HepG2 (cell line): ENCODE measurements at places on chromosomes 3 and 15. TPM values are rescaled to one million over a fixed set of nuclear protein-coding genes. Genes with fewer than 3 reads are reported as not detected.
A peak's percentile ranks its signal among the peaks of the same experiment; 100 is the strongest.

The UROC1 gene
- 0.71 and 0.74 TPM in 2 replicates for total RNA-seq

DNA sequence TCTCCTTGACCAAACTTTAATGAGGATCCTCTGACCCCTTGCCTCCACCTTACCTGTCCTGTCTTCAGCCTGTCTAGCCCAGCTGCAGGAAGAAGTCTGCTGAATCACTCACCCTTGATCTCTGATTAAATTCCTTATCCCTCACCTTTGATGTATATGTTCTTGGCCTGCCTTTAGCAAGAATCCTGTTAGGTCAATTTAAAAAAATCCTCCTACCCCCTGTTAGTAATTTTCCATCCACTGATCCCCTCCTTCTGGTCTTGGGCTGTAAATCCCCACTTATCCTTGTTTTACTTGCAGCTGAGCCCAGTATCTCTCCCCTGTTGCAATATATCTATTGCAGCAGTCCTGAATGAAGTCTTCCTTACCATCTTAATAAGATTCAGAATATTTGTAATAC is 39.0 kb downstream of the MYH15 start:
- no peak overlapping the region for H3K27ac ChIP-seq
- H3K4me3 ChIP-seq, result no peak overlapping the region
- DNase-seq, result no peak
- H3K36me3 ChIP-seq, result no peaks in the 10 kb centered on the region
- no peaks in the 10 kb centered on the region for H3K4me1 ChIP-seq

DNA sequence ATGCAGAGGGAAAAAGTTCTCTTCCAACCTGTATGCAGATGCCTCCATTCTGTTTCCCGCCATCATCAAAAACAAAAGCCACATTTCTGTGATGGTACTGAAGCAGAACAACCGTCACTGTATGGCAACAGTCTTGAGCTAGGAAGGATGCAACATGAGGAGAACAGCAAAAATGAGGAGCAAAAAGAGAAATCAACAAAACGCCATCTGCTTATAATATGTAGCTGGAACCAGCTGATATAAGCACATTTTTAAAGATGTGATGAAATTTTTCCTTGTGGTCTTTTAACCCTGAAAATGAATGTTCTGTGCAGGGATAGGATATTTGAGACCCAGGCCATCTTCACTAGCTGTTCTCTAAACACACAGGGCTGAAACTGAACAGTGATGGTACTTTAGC is 287.0 kb downstream of the ZIC4 start:
- no peak overlapping the region for H3K27ac ChIP-seq
- H3K36me3 ChIP-seq, result no peaks in the 10 kb centered on the region
- no peaks in the 10 kb centered on the region for H3K4me1 ChIP-seq
- DNase-seq, result no peak
- no peak overlapping the region for H3K4me3 ChIP-seq

- no peak overlapping the region for H3K27ac ChIP-seq
- DNase-seq, result no peak
- no peaks in the 10 kb centered on the region for H3K36me3 ChIP-seq
- no peaks in the 10 kb centered on the region for H3K27me3 ChIP-seq
- peaks cover 25% of the 10 kb centered on the region for H3K4me1 ChIP-seq
These were observed 32.2 kb upstream of the BCL6 start for GRCh38 chr3:187777331-187777941.

DNA sequence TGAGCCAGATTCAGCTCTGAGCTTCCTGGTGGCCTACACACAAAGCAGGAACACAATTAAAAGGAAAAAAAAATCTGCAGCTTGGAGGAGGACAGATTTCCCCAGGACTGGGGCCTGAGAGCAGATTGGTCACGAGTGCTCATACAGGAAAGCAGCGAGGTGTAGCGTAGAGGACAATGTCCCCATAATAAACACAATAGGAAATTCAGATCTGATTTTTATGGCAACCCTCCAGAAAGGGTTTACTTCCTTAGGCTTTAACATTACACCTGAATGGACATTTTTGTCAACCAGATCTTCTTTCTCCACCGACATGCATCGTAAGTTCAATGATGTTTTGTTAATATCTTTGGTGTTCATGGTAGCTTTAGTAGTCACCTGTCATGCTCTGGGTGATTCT is 23.3 kb downstream of the SLC6A20 start:
- H3K4me1 ChIP-seq, result no peaks in the 10 kb centered on the region
- H3K4me3 ChIP-seq, result no peak overlapping the region
- peaks cover 44% of the 10 kb centered on the region; the same call in 2 of the 3 replicates for H3K27me3 ChIP-seq

DNA sequence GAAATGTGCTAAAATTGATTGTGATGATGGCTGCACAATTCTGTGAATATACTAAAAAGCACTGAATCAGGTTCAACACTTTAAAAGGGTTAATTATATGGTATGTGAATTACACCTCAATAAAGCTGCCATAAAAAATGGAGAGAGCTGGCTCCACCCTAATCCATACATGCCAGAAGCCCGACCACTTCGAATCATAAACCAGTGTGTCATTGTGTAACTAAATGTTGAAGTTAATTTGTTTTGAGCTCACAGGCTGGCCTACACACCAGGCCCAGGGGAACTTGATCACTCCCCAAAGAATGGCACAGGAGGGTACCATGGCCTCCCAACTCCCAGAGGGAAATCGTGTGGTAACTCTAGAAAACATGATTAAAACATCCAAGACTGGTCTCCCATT is 14.0 kb downstream of the PLCD1 start:
- peaks cover 39% of the 10 kb centered on the region for H3K4me1 ChIP-seq
- H3K27me3 ChIP-seq, result no peaks in the 10 kb centered on the region
- H3K4me3 ChIP-seq, result no peak overlapping the region
- H3K27ac ChIP-seq, result no peak overlapping the region

- no peak for DNase-seq
- H3K27ac ChIP-seq, result no peak overlapping the region
- H3K4me1 ChIP-seq, result peaks cover 19% of the 10 kb centered on the region
- no peak overlapping the region for H3K4me3 ChIP-seq
These were observed 9.9 kb upstream of the ETFA start for GRCh38 chr15:76321171-76321570.

- H3K27me3 ChIP-seq, result no peaks in the 10 kb centered on the region
- H3K36me3 ChIP-seq, result no peaks in the 10 kb centered on the region
- H3K27ac ChIP-seq, result no peak overlapping the region
- peak; percentile 17 for DNase-seq
- H3K4me3 ChIP-seq, result no peak overlapping the region
These were observed 14.8 kb upstream of the RBP2 start for GRCh38 chr3:139491027-139491700.

DNA sequence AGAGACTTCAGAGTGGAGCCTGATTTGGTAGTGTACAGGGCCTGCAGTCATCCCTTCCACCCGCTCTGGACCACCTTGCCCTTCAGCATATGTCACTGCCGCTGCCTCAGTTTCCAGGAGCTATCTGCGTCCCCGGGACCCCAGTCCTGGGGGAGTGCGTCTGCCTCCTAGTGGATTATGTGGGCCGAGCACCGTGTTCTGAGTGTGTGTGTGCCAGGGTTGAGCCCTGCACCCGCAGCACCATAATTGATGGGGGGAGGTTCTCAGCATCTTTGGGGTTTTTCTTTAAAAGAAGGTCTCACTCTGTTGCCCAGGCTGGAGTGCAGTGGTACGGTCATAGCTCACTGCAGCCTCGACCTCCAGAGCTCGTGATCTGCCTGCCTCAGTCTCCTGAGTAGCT is 33.6 kb downstream of the CD276 start:
- H3K4me3 ChIP-seq, result no peak overlapping the region
- H3K27ac ChIP-seq, result no peak overlapping the region
- H3K36me3 ChIP-seq, result 0 out of 2 replicates have a peak, but pooled peaks cover 1% of the 10 kb centered on the region
- peaks cover 5% of the 10 kb centered on the region; the same call in 1 of the 2 replicates for H3K27me3 ChIP-seq
- DNase-seq, result no peak
- no peaks in the 10 kb centered on the region for H3K4me1 ChIP-seq

DNA sequence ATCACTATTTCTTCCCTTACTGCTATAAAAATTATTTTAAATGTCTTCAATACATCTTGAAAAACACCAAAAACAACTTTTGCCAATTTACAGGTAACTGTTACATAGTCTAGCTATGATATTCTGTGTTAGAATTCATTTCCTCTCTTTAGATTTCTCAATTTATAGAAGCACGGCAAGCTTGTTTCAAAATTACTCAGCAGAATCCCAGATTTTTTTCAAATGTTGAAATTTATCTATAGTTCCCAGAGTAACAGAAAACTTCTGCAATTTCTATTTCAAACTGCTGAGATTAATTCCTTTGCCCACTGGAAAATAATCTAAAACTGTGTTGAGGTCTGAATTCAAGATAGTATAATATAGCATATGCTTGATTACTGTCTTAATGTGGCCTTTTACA is 41.2 kb downstream of the CCPG1 start:
- H3K27ac ChIP-seq, result no peak overlapping the region
- peaks cover 3% of the 10 kb centered on the region; the same call in 2 of the 3 replicates for H3K36me3 ChIP-seq
- H3K27me3 ChIP-seq, result no peaks in the 10 kb centered on the region
- peaks cover 7% of the 10 kb centered on the region for H3K4me1 ChIP-seq

The WDR93 gene
- not detected in 2 replicates for total RNA-seq

The CHRNA3 gene
- total RNA-seq, result not detected in 2 replicates

The SAXO2 gene
- total RNA-seq, result 1.5 TPM in 1 of 2 replicates, not detected in the other

GRCh38 chr3:136250903-136251460 is 842 bp downstream of the PCCB start:
- H3K27me3 ChIP-seq, result no peaks in the 10 kb centered on the region
- peaks cover 66% of the 10 kb centered on the region for H3K4me1 ChIP-seq
- H3K36me3 ChIP-seq, result 0 out of 2 replicates have a peak, but pooled peaks cover under 1% of the 10 kb centered on the region

DNA sequence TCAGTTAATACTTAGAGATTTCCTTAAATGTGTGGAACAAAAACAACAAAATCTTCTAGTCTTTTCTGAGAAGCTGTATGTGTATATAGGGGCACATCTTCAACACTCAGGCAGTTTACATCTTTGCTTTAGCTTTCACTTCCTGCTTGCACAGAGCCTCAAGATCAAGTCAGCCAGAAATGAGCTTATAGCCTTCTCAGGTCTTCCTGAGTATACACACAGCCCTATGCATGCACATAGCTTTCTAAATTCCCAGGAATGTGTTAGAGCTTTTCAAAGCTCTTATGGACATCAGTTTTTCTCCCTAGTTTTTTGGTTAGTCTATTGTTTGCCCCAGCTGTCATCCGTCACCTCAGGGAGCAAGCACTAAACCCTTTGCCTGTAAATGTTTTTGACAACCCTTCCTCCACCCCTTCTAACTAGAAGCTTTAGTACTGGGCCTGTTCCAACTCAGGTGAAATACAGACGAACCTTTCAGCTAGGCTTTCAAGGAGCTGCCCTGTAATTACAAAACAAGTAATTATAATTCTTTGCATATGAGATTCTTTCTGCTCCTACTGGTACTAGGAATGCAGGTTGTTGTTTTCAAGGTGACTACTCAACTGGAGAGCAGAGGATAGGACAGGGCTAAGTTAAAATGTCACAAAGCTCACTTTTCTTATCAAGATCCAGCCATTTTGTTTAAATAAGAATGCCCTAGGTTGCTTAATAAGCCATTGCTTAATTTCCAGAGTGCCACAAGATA is 22.6 kb upstream of the MTMR10 start:
- H3K36me3 ChIP-seq, result no peaks in the 10 kb centered on the region
- H3K4me3 ChIP-seq, result peak overlapping the region; percentile 14; the same call in 1 of the 2 replicates
- peak; percentile 52 for DNase-seq
- H3K27ac ChIP-seq, result no peak overlapping the region
- H3K4me1 ChIP-seq, result peaks cover 17% of the 10 kb centered on the region
- H3K27me3 ChIP-seq, result no peaks in the 10 kb centered on the region

DNA sequence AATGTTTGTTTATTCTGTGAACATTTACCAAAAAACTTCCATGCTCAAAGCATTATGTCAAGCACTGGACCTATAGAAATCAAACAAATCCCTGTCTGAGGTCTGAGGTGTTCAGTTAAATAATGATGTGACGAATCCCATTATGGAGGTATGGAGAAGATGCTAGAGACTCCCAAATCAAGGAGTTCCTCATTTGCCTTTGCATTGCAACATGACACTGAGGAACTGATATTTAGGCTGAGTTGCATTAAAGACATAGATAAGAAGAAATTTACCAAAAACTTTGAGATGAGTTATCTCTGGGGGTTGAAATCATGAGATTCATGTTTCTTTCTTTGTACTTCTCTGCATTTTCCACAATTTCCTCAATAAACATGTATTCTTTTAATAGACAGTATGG is 16.0 kb downstream of the CD200 start:
- H3K27me3 ChIP-seq, result no peaks in the 10 kb centered on the region
- H3K36me3 ChIP-seq, result no peaks in the 10 kb centered on the region
- no peak overlapping the region for H3K4me3 ChIP-seq
- no peak overlapping the region for H3K27ac ChIP-seq
- no peak for DNase-seq

The SOX14 gene
- not detected in 2 replicates for total RNA-seq

- H3K4me3 ChIP-seq, result no peak overlapping the region
- no peaks in the 10 kb centered on the region for H3K36me3 ChIP-seq
- H3K4me1 ChIP-seq, result no peaks in the 10 kb centered on the region
- peak; percentile 48 for DNase-seq
These were observed 51.9 kb downstream of the BBX start for GRCh38 chr3:107574650-107575049.

- DNase-seq, result no peak
- no peaks in the 10 kb centered on the region for H3K36me3 ChIP-seq
- peaks cover 10% of the 10 kb centered on the region; the same call in 1 of the 2 replicates for H3K4me1 ChIP-seq
- H3K27me3 ChIP-seq, result no peaks in the 10 kb centered on the region; the same call in 1 of the 2 replicates
- H3K27ac ChIP-seq, result no peak overlapping the region
These were observed 23.9 kb downstream of the EIF1B start for GRCh38 chr3:40333416-40333815.

The CHRD gene
- 3.4 and 22.2 TPM in 2 replicates for total RNA-seq

GRCh38 chr15:59020322-59020721 is 32.9 kb downstream of the RNF111 start:
- H3K27me3 ChIP-seq, result no peaks in the 10 kb centered on the region
- no peak overlapping the region for H3K4me3 ChIP-seq
- H3K36me3 ChIP-seq, result no peaks in the 10 kb centered on the region
- no peak overlapping the region for H3K27ac ChIP-seq
- peak; percentile 2 for DNase-seq

GRCh38 chr3:16203031-16203430 is 28.6 kb downstream of the GALNT15 start:
- no peaks in the 10 kb centered on the region for H3K36me3 ChIP-seq
- H3K27me3 ChIP-seq, result peaks cover 4% of the 10 kb centered on the region; the same call in 1 of the 2 replicates
- DNase-seq, result no peak

GRCh38 chr3:196661400-196661799 is 21.9 kb downstream of the NRROS start:
- DNase-seq, result no peak
- H3K4me1 ChIP-seq, result peaks cover 26% of the 10 kb centered on the region
- no peak overlapping the region for H3K27ac ChIP-seq
- no peaks in the 10 kb centered on the region for H3K36me3 ChIP-seq
- no peak overlapping the region for H3K4me3 ChIP-seq

The GHRL gene
- total RNA-seq, result 0.09 TPM in 1 of 2 replicates, not detected in the other

- peak; percentile 13 for DNase-seq
- H3K27ac ChIP-seq, result peak overlapping the region; percentile 45
- no peaks in the 10 kb centered on the region for H3K27me3 ChIP-seq
- no peaks in the 10 kb centered on the region for H3K36me3 ChIP-seq
- H3K4me1 ChIP-seq, result peaks cover 79% of the 10 kb centered on the region
- H3K4me3 ChIP-seq, result no peak overlapping the region
These were observed 168.7 kb downstream of the PTPRG start for GRCh38 chr3:61730056-61730455.

The TMEM45A gene
- 11.7 and 14.8 TPM in 2 replicates for total RNA-seq

- no peak for DNase-seq
- H3K4me3 ChIP-seq, result no peak overlapping the region
- H3K36me3 ChIP-seq, result no peaks in the 10 kb centered on the region
- no peaks in the 10 kb centered on the region for H3K27me3 ChIP-seq
- H3K27ac ChIP-seq, result no peak overlapping the region
- H3K4me1 ChIP-seq, result no peaks in the 10 kb centered on the region
These were observed 608.3 kb downstream of the NTRK3 start for GRCh38 chr15:87648278-87648677.

- peak overlapping the region; percentile 56; the same call in 1 of the 2 replicates for H3K4me3 ChIP-seq
- no peaks in the 10 kb centered on the region for H3K36me3 ChIP-seq
- H3K4me1 ChIP-seq, result peaks cover 17% of the 10 kb centered on the region
- DNase-seq, result no peak
These were observed 26.9 kb downstream of the ATOSA start for GRCh38 chr15:52652286-52652685.
